Ovary (tissue), 10 donors: ENCODE measurements at places on chromosomes 6 and 20. TPM values are rescaled to one million over a fixed set of nuclear protein-coding genes. Genes with fewer than 3 reads are reported as not detected.

The CDH4 gene
- polyA plus RNA-seq: 0.12 TPM

The MAD2L1BP gene
- 16.0 TPM for polyA plus RNA-seq

The HTR1B gene
- polyA plus RNA-seq: 0.63 TPM

The MUC21 gene
- not detected for polyA plus RNA-seq

The KCNQ2 gene
- not detected for polyA plus RNA-seq

The SEMG1 gene
- polyA plus RNA-seq: not detected

GRCh38 chr6:6940031-6941025 lies 167.4 kb upstream of the RREB1 start:
- no peak overlapping the region for H3K4me3 ChIP-seq
- H3K27ac ChIP-seq: no peak overlapping the region
- H3K4me1 ChIP-seq: peaks cover 2% of the 10 kb centered on the region
- H3K27me3 ChIP-seq: no peaks in the 10 kb centered on the region
- no peaks in the 10 kb centered on the region for H3K36me3 ChIP-seq
- DNase-seq: no peak

GRCh38 chr20:12270863-12271262 lies 353.2 kb downstream of the BTBD3 start:
- H3K4me3 ChIP-seq: no peak overlapping the region
- H3K27me3 ChIP-seq: peaks cover 4% of the 10 kb centered on the region
- no peak overlapping the region for H3K27ac ChIP-seq
- H3K4me1 ChIP-seq: no peaks in the 10 kb centered on the region
- no peak for DNase-seq

GRCh38 chr20:8039042-8039441 lies 19.5 kb upstream of the TMX4 start:
- H3K36me3 ChIP-seq: no peaks in the 10 kb centered on the region
- no peak overlapping the region for H3K27ac ChIP-seq
- no peaks in the 10 kb centered on the region for H3K27me3 ChIP-seq
- H3K4me3 ChIP-seq: no peak overlapping the region
- H3K4me1 ChIP-seq: no peaks in the 10 kb centered on the region
- no peak for DNase-seq

GRCh38 chr6:7424967-7425807 lies 35.6 kb downstream of the RIOK1 start:
- H3K4me1 ChIP-seq: no peaks in the 10 kb centered on the region
- H3K36me3 ChIP-seq: no peaks in the 10 kb centered on the region
- no peak overlapping the region for H3K4me3 ChIP-seq
- no peak overlapping the region for H3K27ac ChIP-seq
- H3K27me3 ChIP-seq: no peaks in the 10 kb centered on the region

- peak; percentile 76 for DNase-seq
- peak overlapping the region; percentile 77 for H3K4me3 ChIP-seq
- no peaks in the 10 kb centered on the region for H3K36me3 ChIP-seq
- H3K27ac ChIP-seq: peak overlapping the region; percentile 98
These were observed 68.1 kb downstream of the HFE start for GRCh38 chr6:26155061-26155930.

GRCh38 chr20:52270001-52270606 lies 78.5 kb upstream of the ZFP64 start:
- H3K27ac ChIP-seq: no peak overlapping the region
- H3K4me1 ChIP-seq: peaks cover 2% of the 10 kb centered on the region
- H3K27me3 ChIP-seq: no peaks in the 10 kb centered on the region
- no peak for DNase-seq
- H3K4me3 ChIP-seq: no peak overlapping the region

DNA sequence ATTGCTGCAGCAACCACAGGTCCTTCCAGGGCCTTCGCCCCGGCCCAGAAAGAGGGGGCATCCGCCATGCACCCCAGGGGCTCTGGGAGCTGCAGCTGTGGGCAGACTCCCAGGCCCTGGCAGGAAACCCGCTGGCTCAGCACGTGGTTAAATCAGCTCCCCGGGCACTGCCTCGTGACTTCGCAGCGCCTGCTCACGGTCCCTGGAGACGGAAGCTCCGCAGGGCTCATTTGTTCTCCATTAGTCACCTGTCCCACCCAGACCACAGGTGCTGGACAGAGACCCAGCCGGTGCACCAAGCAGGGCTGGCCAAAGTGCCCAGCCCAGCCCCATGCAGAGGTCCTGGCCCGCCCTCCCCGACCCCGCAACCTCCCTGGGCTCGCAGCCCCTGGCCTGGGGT lies 14.7 kb downstream of the KCNQ2 start:
- no peaks in the 10 kb centered on the region for H3K27me3 ChIP-seq
- peaks cover 4% of the 10 kb centered on the region for H3K4me1 ChIP-seq
- no peak overlapping the region for H3K4me3 ChIP-seq
- no peak for DNase-seq

DNA sequence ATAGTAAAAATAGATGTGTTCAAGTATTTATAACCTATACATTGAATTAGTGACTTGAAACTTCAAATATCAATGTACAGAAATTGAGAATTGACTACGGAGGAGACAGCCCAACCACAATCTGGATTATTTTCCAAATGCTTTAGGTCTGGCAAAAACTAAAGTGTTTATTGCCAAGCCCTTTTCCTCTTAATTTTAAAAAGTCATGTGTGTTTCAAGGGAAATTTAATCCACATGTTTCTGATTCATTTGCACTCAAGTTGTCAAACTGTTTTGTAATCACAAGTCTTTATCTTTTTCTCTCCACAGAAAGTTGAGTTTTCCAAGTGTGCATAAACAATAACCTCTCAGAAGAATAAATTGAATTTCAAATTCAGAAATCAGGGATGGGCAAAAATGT lies 350.8 kb upstream of the RSPO3 start:
- no peak overlapping the region for H3K4me3 ChIP-seq
- H3K36me3 ChIP-seq: no peaks in the 10 kb centered on the region
- DNase-seq: no peak
- H3K27me3 ChIP-seq: no peaks in the 10 kb centered on the region
- H3K27ac ChIP-seq: no peak overlapping the region

GRCh38 chr6:17032590-17032987 lies 69.3 kb upstream of the STMND1 start:
- no peaks in the 10 kb centered on the region for H3K36me3 ChIP-seq
- DNase-seq: no peak
- no peak overlapping the region for H3K4me3 ChIP-seq
- H3K27me3 ChIP-seq: no peaks in the 10 kb centered on the region

- no peak overlapping the region for H3K4me3 ChIP-seq
- H3K27ac ChIP-seq: no peak overlapping the region
- H3K27me3 ChIP-seq: no peaks in the 10 kb centered on the region
- H3K4me1 ChIP-seq: no peaks in the 10 kb centered on the region
- DNase-seq: no peak
These were observed 5.8 kb upstream of the FAM83D start for GRCh38 chr20:38920411-38920810.

- H3K27ac ChIP-seq: no peak overlapping the region
- no peak for DNase-seq
- no peaks in the 10 kb centered on the region for H3K27me3 ChIP-seq
- no peak overlapping the region for H3K4me3 ChIP-seq
- H3K4me1 ChIP-seq: no peaks in the 10 kb centered on the region
- H3K36me3 ChIP-seq: no peaks in the 10 kb centered on the region
These were observed 282.1 kb upstream of the BMP2 start for GRCh38 chr20:6485351-6485750.

GRCh38 chr20:7660165-7660564 lies 280.1 kb downstream of the HAO1 start:
- DNase-seq: no peak
- H3K36me3 ChIP-seq: no peaks in the 10 kb centered on the region
- H3K27ac ChIP-seq: no peak overlapping the region
- H3K4me3 ChIP-seq: no peak overlapping the region

- no peak for DNase-seq
- peaks cover 6% of the 10 kb centered on the region for H3K4me1 ChIP-seq
- no peaks in the 10 kb centered on the region for H3K36me3 ChIP-seq
- H3K4me3 ChIP-seq: no peak overlapping the region
- H3K27me3 ChIP-seq: no peaks in the 10 kb centered on the region
These were observed 66.1 kb upstream of the RNF24 start for GRCh38 chr20:4081421-4081820.

DNA sequence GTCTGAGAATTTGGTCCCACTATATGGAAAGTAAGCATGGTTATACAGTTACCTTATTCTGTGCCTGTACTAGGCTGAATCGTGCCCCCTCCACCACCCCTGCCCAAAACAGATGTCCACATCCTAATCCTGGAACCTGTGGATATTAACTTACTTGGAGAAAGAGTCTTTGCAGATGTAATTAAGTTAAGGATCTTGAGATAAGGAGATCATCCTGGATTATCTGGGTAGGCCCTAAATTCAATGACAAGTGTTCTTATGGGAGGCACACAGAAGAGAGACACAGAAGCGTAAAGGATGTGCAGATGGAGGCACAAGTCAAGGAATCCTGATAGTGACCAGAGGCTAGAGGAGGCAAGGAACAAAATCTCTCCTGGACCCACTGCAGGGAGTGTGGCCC lies 116.7 kb upstream of the MAN1A1 start:
- no peaks in the 10 kb centered on the region for H3K4me1 ChIP-seq
- H3K36me3 ChIP-seq: no peaks in the 10 kb centered on the region
- H3K27me3 ChIP-seq: no peaks in the 10 kb centered on the region
- no peak for DNase-seq
- no peak overlapping the region for H3K4me3 ChIP-seq
- H3K27ac ChIP-seq: no peak overlapping the region
